NCI-H2107 (cell line): ENCODE measurements at places on chromosomes 5 and 9.

- no peak for DNase-seq
These were observed 43.0 kb upstream of the NEK6 start for GRCh38 chr9:124214596-124215367.

DNA sequence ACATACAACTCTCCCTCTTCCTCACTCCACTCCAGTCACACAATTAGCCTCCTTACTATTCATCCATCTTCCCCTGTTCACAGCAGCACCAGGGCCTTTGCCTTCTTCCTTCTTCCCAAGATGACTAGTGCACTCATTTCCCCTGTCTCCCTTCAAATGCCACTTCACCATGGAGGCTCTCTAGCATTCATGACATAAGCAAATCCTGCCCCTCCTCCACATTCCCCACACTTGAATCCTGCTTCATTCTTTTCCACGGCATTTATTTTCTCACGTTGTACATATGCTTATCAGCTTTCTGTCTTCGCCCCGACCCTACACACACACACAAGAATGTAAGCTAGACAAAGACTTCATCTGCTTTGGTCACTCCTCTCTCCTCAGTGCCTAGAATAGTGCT is 133.3 kb downstream of the CDK5RAP2 start:
- no peak for DNase-seq

DNA sequence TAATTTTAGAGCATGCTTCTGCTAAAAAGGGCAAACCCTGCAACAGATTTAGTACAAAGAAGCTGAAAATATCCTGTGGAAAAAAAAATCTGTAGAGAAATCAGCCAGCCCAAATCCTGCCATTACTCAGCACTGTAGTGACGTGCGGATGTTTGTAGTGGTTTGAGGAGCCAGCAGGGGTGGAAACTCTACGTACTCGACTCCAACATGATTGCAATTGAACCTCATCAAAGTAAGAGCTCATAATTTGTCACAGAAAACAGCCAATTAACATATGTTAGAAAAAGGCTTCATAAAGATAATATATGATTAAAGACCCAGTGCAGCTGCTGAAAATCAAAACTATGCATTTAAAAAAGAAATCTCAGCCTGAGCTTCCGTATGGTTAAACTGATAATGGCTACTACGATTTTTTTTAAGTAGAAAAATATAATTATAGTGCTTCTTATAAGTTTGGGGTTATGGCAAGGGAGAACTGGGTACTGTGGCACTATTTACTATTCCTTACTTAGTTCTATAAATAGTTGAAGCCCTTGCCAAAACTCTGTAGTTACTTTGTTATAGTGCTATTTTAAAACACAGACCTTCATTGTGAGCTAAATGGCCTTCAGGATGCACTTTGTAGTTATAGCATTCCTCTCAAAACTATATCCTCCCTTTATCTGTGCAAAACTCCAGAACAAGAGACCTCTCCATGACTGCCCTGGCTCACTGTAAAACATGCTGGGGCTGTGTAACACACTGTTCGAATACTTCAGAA is 49.4 kb downstream of the MEF2C start:
- DNase-seq: no peak

DNA sequence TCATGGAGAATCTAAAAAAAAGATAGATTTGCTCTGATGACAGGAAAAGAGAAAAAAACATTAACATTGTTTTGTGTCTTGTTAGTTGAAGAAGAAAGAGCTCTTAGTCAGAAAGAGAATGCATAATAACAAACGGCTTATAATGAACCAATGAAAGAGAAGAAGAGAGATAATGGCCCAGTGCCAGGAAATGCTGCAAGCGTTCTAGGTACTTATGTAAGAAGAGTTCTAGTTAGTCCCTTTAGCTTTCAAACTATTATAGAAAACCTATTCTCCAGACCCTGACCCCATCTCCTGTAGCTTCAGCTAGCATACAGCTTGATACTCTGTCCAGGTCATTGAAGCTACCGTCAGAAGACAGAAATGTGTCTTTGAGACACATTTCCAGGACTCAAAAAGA is 70.2 kb downstream of the FBXL17 start:
- no peak for DNase-seq

GRCh38 chr5:16894236-16895057 is 41.6 kb downstream of the MYO10 start:
- DNase-seq: no peak

GRCh38 chr9:121782514-121783110 is 131.2 kb downstream of the DAB2IP start:
- DNase-seq: no peak

- DNase-seq: no peak
These were observed 47.7 kb upstream of the FCN1 start for GRCh38 chr9:134965411-134965810.

DNA sequence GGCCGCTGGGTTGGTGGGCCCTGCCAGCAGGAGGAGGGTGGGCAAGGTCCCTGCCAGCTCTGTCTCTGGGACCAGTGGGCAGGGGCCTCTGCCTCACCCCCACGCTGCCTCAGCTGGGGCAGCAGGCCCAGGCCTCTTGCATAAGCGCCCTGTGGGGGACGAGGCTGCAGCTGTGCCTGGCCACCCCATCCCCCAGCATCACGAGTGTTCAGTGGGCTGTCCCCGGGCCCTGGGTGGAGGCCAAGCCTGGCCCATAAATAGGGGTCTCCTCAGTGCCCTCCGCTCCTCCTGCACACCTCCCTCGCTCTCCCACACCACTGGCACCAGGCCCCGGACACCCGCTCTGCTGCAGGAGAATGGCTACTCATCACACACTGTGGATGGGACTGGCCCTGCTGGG is at the start of gene PTGDS:
Gene PTGDS (plus strand): TSS at position 282 of the 400 bp plus-strand sequence. CDS start 75 bp downstream, at position 357.
- no peak for DNase-seq

GRCh38 chr9:135909371-135909770 is 2.0 kb upstream of the CAMSAP1 start:
- no peak for DNase-seq

- DNase-seq: no peak
These were observed 73.3 kb upstream of the TARS1 start for GRCh38 chr5:33367416-33367815.

DNA sequence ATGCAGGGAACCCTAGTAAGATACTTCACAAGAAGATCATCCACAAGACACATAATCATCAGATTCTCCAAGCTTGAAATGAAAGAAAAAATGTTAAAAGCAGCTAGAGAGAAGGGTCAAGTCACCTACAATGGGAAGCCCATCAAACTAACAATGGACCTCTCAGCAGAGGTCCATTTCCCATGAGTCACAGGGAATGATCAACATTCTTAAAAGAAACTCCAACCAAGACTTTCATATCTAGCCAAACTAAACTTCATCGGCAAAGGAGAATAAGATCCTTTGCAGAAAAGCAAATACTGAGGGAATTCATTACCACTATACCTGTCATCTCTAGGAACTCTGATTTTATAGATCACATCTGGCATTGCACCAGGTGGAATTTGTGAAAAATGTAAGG is 52.9 kb upstream of the SPATA31E1 start:
- DNase-seq: no peak

GRCh38 chr9:133121915-133122550 is 993 bp upstream of the RALGDS start:
- no peak for DNase-seq

- no peak for DNase-seq
These were observed 36.1 kb upstream of the NDFIP1 start for GRCh38 chr5:142072488-142072887.

DNA sequence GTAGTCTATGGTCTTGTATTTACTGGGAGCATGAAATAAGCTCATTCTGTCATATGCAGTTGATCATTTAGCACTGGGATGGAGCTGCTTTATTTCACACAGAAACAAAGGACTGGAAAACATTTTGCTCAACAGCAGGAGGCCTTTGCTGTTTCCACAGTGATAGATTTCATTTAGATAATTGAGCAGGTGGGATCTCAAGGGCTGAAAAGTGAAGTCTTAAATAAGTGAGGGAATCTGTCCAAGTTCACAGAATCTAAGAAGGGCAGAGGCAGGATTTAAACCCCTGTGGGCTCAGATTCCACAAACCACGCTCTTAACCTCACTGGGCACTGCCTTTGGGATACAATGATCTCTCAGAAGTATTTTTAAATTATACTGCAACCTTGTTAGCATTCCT is 47.8 kb downstream of the PRLR start:
- DNase-seq: no peak

DNA sequence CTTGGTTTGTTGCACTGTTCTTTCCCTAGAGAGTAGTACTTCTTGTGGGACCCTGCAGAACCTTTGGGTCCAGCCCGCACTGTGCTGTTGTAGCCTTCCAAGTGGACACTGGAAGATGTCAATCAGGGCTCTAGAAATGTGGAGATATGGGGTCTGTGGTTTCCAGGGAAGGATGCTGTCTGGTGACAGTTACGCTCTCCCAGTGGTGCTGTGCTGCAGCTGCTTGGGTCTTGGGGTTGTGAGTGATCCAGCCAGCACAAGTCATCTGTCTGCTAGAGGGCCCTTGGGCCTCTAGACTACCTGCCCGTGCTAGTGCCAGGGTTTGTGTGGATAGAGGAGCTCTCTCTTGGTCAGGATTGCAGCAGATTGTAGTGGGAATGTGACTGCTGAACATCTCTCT is 484.5 kb downstream of the DMAC1 start:
- no peak for DNase-seq

DNA sequence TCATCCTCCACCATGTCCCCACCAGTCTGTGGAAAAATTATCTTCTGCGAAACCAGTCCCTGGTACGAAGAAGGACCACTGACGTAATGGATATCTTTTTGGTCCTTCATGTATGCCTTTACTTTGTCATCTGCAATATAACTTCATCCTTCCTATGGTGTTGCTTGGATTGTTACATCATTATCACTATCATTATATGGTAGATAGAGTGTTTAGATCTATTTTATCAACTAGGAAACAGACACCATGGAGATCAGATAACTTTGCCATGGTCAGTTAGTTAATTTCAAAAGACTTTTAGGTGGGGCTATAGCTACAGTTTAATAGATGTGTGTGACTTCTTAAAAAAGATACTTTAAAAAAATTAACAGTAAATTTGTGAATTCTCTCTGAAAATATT is 23.8 kb upstream of the CAMLG start:
- no peak for DNase-seq

GRCh38 chr9:131960851-131961495 is 118.7 kb downstream of the MED27 start:
- no peak for DNase-seq

DNA sequence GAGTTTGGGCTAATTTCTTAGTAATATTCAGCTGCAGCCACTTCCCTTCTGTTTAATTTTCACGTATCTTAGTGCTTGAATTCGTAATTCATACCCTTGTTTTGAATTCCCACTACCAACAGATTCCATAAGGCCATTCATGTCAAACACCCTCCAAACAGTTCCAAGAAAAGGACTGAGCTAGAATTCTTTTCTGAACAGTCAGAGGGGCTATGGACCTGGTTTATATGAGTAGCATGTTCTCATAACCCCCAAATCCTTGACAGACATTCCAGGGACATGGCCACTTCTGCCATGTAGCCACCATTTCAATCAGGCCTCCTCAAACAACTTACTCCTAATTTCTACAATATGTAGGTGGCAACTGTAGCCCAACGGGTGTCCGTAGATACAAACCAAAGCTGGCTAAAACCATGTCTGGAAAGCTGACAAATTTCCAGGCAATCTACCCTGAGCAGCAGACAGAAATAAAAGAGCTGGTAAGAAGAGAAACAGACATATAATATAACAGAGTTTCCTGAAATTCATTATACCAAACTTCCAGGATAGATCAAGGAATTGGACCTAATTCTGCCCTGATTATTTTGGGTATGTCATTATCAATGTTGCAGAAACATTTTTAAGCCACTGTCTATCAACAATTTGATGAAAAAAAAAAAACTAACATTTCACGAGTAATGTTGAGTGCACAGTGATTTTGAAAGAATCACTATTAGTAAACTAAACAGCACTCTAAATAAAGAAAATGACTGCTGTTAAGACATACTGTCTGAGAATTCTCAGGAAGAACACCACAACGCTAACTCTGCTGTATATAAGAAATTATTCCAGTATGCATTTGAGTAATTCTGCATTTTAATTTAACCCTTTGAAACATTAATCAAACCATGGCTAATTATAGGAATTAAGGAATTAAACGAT is 40.7 kb downstream of the EBF1 start:
- no peak for DNase-seq

DNA sequence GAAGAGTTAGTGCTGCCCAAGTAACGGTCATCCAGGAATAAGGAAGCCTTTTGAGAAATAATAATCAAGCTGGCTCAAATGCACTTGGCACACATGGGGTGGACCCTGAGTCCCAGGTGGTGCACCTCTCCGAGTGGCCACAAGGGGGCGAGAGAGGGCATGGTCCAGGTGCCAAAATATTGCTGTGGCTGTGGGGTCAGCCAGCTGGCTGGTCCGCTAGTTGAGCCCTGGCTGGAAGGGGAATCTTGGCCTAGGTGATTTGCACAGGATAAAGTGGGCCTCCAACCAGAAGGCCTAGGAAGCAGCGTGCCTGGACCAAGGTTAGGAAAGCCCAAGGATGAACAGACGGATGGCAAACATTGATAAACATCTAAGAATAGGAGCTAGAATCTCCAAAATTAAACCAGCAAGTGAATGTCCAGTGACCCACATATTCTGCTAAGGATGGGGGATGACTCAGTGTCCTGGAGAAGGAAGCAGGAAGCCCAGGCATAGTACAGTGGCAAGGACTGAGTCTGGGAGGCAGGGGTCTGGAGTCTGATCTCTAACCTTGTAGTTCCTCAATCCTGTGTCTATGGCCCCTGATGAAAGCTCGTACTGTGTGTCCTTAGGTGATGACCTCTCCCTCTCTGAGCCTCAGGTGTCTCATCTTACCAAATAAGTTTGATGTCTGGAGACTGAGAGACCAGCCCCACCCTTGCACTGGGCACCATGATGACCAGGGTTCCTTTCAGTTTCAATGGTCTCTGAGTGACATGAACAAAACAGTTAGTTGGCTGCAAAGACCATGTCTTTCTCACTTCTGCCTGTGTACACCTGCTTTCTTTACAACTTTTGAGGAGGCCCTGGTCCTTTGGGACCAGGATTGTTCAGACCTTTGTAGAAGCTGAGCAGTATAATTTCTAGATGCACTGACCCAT is 19.2 kb upstream of the SHB start:
- DNase-seq: no peak

- DNase-seq: no peak
These were observed 423.9 kb downstream of the DMRT2 start for GRCh38 chr9:1473956-1474634.

- DNase-seq: no peak
These were observed 230.8 kb upstream of the NR4A3 start for GRCh38 chr9:99590840-99591239.

DNA sequence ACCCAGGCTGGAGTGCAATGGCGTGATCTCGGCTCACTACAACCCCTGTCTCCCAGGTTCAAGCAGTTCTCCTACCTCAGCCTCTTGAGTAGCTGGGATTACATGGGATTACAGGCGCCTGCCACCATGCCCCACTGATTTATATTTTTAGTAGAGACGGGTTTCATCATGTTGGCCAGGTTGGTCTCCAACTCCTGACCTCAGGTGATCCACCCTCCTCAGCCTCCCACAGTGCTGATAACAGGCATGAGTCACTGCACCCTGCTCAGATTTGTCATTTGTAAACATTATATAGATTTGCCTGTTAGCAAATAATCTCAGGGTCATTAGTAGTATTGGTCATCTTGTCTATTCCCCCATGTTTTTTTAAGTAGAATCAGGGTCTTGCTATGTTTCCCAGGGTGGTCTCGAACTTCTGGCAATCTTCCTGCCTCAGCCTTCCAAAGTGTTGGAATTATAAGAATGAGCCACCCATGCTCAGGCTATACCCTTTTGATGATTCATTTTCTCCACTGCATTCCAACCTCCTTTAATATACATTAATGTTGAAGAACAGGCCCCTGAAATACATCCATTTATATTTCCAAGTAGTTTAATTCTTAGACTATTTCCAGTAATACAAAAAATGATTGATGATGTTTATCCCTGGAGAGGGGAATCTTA is 17.3 kb downstream of the CENPH start:
- DNase-seq: no peak

GRCh38 chr5:113031104-113031503 is 54.5 kb downstream of the DCP2 start:
- no peak for DNase-seq
